ENCODE measurements at places on chromosomes 12 and 14. TPM values are rescaled to one million over a fixed set of nuclear protein-coding genes. Genes with fewer than 3 reads are reported as not detected.

Gene SMARCC2
- total RNA-seq: 18.7 TPM

Gene TPPP2
- total RNA-seq: not detected

Gene C12orf75
- 164 TPM for total RNA-seq

Gene PTPRO
- total RNA-seq: 0.08 TPM

Gene SLCO1B1
- not detected for total RNA-seq

Gene TROAP
- total RNA-seq: 6.7 TPM

Gene TWF1
- total RNA-seq: 138 TPM

Gene TCP11L2
- total RNA-seq: 11.3 TPM

Gene AVPR1A
- not detected for total RNA-seq

Gene FBXO33
- total RNA-seq: 14.2 TPM

Gene NANOG
- total RNA-seq: not detected

Gene GPR135
- 0.23 TPM for total RNA-seq

Gene TMEM63C
- 1.9 TPM for total RNA-seq

Gene SLC35F4
- total RNA-seq: not detected

Gene MYF6
- total RNA-seq: not detected

Gene TEX52
- total RNA-seq: not detected

Gene MYH6
- not detected for total RNA-seq

Gene SUOX
- total RNA-seq: 8.3 TPM

Gene DPF3
- total RNA-seq: 0.16 TPM

Gene RASAL1
- 0.04 TPM for total RNA-seq

Gene KRT3
- total RNA-seq: not detected

Gene LRIG3
- total RNA-seq: 23.0 TPM

Gene CLEC1A
- not detected for total RNA-seq

Gene CALM1
- 508 TPM for total RNA-seq

Gene CLEC12A
- total RNA-seq: not detected

Gene CRACR2A
- 0.08 TPM for total RNA-seq

Gene RNASE3
- total RNA-seq: not detected

Gene TBX3
- 5.2 TPM for total RNA-seq

Gene GPR137C
- not detected for total RNA-seq

Gene SYNE3
- total RNA-seq: 13.3 TPM

Gene SYCP3
- total RNA-seq: not detected

Gene SERPINA10
- total RNA-seq: not detected

All from hair follicular keratinocyte (primary cell).